ENCODE measurements at places on chromosomes 11 and 22.

DNA sequence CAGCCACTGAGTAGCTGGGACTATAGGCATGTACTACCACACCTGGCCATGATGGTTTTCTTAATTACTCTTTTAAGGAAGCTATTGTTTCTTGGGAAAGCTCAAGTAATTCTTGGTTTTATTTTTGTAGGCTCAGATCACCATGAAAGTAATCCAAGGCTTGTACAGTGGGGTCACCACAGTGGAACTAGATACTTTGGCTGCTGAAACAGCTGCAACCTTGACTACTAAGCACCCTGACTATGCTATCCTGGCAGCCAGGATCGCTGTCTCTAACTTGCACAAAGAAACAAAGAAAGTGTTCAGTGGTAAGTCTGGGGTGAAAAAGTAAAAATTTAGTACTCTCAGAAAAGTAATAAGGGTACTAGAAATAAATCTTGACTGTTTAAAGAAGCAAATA, 11.3 kb downstream of the RRM1 start:
- no peak for DNase-seq

GRCh38 chr11:61279934-61280659, 15.0 kb downstream of the VWCE start:
- no peak for DNase-seq

DNA sequence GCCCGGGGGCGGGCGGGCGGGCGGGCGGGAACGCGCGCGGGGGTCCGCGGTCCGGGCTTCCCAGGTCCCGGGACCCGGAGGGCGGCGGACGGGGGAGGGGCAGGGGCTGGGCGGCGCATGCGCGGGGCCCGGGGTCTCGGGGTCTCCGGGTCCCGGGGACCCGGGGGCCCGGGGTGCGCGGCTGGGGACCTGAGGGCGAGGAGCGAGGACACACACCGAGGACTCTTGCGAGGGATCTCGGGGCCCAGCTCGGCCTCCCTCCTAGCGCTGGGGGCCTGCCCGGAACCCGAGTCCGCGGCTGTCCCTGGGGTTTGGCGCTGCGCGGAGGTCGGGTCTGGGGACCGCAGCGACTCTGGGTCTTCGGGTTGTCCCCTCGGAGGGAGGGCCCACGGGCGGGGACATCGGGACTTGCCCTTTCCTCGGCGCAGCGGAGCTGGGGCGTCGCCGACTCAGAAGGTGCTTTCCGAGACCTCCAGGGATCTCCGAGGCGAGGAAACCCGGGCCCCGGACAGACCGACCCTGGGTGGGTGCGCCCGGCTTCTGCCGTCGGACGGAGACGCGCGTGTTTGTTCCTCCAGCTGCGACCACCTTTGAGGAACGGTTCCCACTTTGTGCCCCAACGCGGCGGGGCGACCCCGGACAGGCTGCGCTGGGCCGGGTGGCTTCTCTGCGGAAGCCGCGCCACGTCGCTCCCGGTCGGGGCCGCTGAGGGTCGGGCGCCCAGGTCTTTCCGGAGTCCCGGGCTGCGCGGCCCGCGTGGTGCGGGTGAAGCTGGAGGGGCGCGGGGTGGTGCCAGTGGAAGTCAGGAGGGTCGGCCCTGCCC, 540 bp downstream of the PPARA start:
- DNase-seq = peak; percentile 90

DNA sequence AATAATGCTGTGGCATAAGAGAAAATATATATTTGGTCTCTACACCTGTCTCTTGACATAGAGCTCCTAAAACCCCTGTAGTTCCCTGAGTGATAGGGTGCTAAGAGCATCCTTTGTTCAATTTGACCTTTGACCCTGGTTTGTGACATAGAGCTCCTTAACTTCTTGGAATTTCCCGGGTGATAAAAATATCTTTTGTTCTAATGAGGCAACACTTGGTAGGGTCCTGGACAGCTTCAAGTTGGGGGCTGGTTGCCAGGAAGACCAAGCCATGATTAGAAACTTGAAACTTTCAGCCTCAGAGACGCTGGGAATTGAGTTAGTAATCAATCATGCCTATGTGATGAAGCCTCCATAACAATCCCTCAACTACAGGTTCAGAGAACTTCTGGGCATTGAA, 105.4 kb downstream of the CASP12 start:
- DNase-seq = no peak

DNA sequence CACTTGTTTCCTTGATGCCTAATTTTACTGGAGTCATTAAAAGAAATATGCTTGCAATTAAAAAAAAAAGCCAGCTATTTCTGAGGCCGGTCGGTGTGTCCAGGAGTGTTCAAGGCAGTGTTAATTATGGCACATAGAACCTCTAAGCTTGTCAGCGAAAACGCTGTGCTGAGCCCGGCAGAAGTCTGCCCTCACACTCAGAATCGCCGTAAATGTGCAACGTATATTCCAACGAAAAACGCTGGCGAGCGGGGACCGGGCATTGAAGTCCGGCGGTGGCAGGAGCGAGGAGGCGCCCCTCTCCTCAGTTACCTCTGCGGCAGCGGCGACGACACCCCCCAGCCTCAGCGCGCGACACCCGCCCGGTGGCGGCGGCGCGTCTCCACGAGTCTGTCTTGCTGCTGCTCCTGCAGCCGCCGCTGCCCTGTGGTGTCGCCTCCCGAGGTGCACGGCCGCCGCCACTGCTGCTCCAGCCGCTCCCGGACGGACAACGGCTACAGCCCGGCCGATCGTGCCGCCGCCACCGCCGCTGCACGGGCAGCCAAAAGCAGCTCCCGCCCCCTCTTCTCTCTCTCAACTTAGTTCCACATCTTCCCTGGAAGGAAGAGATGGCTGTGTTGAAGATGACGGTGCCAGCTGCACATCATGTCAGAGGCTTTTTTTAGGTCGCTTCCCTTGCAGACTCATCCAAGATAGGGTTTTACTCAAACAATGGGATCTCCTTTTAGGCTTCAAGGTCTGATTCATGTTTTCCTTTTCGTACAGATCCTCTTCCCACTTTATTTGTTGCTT, 56.0 kb downstream of the JAM3 start:
- peak; percentile 76 for DNase-seq

GRCh38 chr11:46207270-46207669, 70.2 kb upstream of the CREB3L1 start:
- DNase-seq = no peak

DNA sequence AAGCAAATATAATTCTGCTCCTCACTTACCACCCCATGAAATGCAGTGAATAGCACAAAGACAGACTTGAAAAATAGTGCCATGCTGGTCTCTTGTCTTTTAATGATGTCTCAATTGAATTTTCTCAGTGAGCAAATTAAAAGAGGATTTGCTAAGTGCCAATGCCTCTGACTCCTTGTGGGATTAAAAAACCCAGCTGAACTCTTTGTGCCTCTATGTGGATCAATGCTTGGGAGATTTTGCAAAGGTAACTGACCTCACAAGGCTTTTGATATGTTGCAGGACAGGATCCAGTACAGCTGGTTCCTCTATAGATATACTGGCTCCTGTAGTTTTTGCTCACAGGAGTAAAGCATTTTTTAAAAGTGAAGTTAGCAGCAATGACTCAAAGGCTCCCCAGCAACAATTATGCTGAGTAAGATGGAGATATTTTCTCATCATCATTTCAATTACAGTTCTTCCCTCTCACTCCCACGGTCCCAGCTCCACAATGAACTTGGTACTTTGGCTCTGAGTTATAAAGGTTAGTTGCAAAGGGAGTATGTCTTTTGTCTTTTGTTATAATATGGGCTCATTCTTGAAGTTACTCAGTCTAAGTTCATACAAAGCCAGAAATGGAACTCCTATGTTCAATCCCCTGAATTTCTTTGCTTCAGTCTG, 471.5 kb downstream of the LRRC4C start:
- DNase-seq = no peak

DNA sequence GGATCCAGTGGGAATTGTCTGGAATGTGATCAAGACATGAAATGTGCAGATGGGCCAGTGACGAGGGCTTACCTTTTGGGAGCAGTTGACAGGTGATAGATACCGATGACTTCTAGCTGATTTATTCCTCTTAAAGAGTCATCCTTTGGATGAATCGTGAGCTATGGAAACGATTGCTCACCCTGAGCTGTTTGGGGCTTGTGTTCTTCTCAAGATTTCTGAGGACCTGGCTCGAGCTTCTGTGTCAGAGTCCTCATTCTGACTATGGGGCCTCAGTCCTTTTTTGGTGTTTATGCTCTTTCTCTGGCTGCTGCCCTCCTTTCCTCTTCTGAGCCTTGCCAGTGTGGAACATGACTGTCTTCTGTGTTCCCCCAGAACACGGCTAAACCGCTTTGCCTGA, 11.9 kb upstream of the AMPD3 start:
- DNase-seq = no peak

GRCh38 chr11:125481531-125481930, 14.5 kb downstream of the FEZ1 start:
- no peak for DNase-seq

DNA sequence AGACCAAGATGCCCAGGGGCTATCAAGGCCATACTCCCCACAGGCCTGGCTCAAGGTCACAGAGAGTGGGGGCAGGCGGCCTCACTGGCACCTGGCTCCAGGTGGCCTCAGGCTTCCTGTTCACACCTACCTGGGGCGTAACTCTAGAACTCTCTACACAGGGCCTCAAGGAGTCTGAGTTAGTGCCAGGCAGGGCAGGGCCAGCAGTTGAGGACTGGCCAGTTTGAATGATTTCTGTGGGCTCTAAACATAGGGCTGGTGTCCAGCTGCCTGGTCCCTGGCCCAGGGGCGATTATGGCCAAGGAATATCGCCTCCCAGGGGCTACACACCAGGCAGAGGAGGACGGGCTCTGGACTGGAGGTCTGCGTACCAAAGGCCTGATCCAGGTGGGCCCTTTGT, 79.2 kb downstream of the WNT7B start:
- no peak for DNase-seq

GRCh38 chr11:56849250-56849649, 100.8 kb upstream of the OR9G4 start:
- no peak for DNase-seq

DNA sequence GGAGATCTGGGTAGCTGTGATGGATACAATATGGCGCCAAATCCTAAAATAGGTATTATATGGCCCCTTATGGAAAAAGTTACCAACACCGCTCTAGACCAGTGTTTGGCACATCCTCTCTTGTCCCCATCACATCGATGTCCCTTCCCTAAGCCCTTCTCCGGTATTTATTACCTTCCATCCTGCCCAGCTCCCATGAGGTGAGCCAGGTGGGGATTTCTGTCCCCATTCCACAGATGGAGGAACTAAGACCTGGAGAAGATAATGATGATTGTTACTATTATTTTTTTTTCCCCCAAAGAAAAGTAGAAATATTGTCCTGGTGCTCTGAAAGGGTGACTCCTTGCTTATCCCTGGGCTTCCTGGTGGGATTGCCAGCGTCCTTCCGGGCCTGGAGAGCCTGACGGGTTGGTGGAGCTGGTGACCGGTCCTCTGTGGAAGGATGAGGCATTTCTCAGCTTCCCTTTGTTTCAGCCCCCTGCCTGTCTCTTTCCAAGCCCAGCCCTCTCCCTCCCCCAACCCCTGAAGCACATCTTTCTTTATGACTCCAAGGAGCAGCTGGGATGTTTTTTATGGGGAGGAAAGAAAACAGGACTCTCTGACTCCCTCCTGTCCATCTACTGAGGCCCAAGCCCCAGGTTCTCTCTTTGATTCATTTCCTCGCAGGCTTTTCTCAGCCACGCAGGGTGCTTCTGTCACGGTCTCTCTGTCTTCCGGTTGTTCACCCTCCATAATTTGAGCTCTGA, 65.4 kb downstream of the TP53I11 start:
- DNase-seq = no peak

DNA sequence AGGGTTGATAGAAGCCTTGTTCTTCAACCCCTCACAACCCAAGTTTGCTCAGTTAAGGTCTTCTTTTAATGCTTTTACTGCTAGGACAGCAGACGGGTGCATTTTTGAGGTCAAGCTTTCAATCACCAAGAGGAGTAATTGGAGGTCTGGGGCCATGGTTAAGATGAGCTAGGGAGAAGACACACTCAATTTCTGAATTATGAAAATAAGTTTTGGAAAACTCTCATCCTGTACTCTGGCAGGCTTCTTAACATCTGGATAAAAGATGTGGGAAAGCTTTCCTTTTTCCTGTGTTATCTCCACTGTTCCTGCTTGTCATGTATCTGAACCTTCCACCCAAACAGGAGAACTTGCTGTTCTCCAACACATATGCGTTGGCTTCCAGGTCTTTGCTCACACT, 9.7 kb downstream of the ABTB2 start:
- no peak for DNase-seq

DNA sequence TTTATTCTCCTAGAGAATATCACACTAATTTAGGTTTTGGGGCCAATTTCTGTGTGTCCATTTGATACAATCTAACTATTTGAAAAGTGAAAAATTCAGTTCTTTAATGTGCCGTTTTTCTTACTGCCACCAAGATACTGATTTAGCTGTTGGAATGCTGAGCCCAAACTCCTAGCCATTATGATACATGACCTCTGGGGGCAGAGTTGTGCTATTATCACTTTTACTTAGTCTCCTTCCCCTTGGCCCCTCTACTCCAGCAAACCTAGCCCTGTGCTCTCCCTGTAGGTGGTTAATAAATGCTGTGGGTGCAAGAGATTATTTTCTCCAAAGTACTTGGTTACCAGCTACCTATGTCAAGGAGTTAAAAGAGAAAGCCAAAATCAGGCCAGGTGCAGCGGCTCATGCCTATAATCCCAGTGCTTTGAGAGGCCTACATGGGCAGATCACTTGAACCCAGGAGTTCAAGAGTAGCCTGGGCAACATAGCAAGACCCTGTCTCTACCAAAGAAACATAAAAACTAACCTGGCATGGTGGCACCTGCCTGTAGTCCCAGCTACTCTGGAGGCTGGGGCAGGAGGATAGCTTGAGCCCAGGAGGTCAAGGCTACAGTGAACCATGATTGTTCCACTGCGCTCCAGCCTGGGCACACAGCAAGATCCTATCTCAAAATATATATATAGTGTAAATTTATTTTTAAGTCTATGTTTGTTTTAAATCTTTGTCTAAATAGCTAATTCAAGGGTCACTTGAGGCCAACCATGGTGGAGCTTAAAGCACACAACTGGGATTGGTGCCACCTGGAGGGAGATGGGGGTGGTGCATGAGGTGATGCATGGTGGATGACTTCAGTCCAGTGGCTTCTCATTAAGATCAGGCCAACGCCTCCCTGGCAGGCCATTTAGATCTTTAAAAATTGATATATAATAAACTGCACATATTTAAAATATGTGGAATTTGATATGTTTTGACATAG, 193.2 kb upstream of the PLET1 start:
- no peak for DNase-seq

GRCh38 chr11:44621140-44621681, 55.7 kb downstream of the CD82 start:
- peak; percentile 91 for DNase-seq

- DNase-seq = no peak
Measured at GRCh38 chr11:133901999-133902398, 54.8 kb downstream of the IGSF9B start.

DNA sequence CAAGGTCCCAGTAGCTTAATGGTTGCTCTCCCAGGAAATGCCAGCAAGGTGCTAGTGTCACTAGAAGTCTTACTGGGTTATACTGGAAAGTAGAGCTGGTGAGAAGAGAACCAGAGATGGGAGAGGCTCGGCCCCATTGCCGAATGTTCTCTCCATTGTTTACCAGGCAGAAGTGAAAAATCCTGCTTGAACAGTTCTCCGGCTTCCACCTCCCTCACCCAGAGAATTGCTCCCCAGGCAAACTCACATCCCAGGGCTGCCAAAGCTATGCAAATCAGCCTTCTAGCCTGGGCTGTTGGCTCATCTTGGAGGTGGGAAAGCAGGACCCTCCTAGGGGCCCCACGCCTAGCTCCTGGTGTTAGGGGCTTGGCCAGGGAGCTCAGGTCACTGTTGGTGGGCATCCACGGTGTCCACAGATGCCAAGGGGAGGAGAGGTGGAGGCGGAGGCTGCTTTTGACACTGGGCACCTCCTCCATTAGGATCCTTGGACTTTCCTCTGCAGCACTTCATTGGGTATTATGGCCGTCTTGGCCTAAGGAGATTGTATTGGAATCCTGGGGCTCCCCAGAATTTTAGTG, 20.1 kb downstream of the POU2F3 start:
- DNase-seq = peak; percentile 52

Data from spleen (tissue), 13 donors.